Stimulated activated naive CD8-positive, alpha-beta T cell treated with anti-CD3 and anti-CD28 coated beads, Interleukin-15, amount 100 ng/mL, for 72 hours (primary cell): ENCODE measurements at places on chromosomes 4 and X.

DNA sequence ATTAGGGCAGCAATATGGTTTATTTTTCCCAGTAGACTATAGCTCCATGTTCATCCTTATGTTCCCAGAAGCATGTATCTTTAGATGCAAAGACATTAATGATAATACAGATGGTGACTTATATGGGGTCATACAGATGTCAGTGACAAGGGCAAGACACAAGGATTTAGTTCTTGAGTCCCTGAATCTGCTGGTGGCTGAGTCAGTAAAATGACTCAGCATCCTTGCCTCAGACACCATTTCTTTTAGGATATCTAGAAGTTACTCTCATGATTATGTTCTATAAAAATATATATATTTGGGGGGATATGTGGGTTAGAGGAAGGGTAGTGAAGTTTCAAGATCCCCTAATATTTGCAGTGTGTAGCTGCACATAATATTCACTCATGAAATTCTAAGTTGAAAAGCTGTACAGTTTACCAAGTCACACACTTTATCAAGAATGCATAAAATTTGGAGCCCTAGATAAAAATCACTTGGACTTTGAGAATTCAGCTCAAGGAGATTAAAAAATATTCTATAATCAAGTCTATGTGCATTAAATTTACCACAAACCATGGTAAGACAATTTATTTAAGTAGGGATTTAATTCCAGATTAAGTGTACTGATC lies 101.9 kb downstream of the LNX1 start:
- no peak for DNase-seq

DNA sequence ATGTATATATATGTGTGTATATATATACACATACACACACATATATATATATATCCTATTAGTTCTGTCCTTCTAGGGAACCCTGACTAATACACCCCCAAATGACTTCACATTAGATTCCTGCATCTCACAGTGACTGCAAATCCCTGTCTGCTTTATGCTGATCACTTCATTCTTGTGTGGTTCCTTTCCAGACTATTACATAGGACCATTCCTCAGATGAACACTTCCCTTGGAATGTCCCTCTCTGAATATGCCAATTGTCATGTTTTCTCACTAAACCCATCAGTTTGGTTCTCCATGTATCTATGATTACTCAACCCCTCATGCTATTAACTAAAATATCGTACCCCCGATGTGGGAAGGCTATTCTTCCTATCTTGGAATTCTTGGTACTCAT lies 605.2 kb upstream of the NR3C2 start:
- no peak for DNase-seq

DNA sequence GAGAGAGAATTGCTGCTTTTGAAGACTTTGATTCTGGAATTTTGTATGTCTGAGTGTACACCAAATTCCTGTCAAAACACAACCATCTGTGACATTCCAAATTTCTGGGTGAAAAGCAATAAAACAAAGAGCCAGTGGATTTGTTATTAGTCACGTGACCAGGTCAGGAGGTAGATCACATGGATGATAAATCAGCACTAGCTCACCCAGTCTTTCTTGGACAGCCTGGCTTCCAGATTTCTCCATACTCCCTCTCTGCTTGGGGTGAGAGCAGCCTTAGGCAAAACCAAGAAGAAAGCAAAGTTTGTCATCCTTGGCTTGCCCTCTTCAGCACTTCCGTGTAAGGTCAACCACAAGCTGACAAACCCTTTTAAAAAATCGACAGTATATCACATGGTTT lies 194.2 kb downstream of the CLCN4 start:
- DNase-seq = no peak

- no peak for DNase-seq
Observed at GRCh38 chr4:8617486-8618040, 25.0 kb downstream of the CPZ start.

DNA sequence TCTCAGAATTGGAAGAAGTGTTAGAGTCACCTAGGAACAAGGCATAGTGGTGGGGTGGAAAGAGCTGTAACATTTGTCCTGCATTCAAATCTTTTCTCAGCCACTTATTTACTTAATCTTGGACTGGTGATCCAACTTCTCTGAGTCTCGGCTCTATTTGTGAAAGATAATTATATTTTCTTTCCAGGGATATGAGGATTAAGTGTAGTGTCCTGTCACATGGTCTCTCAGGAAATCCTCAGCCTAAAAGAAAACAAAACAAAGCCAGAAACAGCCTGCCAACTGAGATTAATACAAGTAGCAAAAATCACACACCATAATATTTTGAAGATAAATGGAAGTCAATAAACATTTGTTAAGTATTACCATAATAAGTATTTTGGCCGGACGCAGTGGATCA lies 33.3 kb upstream of the ETNPPL start:
- no peak for DNase-seq

DNA sequence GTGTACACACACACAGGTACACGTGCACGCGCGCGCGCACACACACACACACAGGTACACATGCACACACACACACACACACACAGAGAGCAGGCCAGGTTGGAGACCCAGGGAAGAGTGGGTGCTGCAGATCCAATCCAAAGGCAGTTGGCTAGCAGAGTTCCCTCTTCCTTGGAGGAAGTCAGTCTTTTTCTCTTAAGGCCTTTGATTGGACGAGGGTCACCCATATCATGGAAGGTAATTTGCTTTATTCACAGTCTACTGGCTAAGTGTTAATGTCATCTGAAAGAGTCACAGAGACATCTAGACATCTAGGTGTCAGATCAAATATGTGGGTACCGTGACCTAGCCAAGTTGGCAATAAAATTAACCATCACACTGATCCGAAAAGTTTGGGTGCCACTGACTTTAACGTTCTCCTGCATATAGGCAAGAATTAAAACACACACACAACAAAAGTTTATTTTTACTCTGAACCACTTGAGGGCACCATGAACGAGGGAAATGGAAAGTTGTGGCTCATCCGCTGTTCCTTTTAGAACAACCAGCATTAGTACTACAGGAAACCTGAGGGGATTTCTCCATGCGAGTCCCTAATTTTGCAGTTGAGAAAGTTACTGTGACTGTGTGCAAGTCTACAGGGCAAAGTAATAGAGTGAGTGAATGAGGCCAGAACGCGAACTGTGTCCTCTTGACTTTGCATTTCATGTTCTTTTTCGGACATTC lies 66.0 kb upstream of the STOX2 start:
- no peak for DNase-seq
